ENCODE measurements at places on chromosomes 1 and 21.

DNA sequence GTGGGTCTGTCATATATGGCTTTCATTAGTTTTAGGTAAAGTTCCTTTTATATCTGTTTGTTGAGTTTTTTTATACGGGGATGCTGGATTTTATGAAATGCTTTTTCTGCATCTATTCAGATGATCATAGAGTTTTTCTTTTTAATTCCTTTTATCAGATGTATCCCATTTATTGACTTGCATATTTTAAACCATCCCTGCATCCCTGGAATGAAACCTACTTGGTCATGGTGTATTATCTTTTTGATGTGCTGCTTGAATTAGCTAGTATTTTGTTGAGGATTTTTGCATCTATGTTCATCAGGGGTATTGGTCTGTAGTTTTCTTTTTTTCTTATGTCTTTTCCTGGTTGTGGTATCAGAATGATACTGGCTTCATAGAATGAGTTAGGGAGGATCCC is 118.0 kb downstream of the NME7 start:
- DNase-seq = no peak

DNA sequence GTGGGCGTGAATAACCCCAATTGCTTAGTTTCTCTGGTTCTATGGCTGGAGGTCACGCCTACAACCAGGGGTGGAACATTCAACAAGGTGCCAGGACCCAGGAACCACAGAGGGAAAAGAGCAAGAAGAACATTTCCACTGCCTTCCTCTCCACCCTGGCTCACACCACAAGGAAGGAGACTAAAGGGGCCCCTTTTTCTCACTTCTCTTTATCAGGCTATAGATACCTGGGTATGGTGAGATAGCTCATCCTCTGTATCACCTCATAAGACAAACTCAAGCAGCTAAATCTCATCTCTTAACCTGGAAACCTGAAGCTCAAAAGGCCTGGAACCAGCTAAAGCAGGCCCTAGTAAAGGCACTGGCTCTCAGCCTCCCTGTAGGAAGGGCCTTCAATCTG is 438.8 kb upstream of the OLFM3 start:
- no peak for DNase-seq

DNA sequence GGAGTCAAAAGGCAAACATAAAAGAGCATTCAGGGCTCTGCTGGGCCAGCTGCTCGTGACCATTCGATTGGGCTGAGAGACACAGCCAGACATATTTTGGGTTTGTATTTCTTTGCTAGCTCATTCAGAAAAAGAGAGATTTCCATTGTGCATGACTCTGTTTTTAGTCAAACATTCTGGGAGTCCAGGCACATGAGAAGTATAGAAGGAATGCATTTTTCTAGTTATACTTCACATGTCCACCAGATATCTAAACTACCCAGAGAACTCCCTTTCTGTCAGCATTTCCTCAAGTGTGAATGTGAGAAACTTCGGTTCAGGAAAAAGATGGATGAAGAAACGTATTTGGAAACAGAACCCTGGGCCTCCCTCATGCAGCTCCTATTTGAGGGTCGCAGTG is 6.3 kb upstream of the KCNE1 start:
- DNase-seq = no peak

DNA sequence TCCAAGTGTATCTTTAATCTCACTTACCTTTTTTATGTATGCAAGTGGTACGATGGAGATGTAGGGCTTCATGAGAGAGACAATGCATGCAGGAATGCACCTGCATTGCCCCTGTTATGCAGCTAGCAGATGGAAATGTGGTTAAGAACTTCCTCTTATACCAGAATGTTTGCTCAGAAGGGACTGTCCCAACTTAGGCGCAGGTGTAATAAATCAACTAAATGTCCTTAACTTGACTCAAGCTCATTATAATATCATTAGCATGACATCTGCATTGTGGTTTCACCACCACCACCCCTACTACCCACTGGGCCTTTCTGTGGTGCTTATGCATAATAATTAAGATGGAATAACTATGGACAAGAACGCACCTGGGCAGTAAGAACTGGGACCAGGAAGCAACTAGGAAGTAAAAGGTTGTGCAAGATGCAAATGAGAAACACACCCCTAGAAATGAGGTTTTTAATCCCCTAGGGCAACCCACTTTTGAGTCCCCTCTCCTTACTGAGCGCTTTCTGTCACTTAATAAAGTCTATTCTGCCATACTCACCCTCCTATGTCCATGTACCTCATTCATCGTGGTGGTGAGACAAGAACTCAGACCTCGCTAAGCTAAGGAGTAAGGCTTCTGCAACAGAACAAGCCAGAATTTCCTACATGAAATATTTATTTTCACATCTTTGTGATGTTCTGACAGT is 1103.3 kb upstream of the B3GALT2 start:
- DNase-seq = no peak

GRCh38 chr1:114367810-114368209 is 143.2 kb downstream of the TRIM33 start:
- DNase-seq = no peak

- DNase-seq = no peak
These were observed 5.8 kb downstream of the VWA1 start for GRCh38 chr1:1441002-1441888.

DNA sequence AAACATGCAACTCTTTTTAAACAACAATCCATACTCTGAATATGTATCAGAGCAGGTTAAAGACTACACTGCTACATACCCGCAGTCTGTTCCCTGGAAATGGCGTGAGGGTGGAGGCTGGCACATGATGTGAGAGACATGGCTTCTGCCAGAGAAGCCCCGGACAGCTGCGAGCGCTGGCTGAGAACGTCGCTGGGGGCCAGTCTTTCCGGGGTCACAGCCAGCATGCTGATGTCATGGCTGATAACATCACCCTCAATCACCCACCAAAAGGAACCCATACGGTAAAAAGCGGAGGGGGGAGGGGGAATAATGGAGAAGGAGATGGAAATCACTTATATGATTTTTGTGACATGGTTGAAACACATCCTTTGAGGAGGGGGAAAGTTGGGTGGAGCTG is 29.1 kb downstream of the C1orf198 start:
- DNase-seq = no peak

- no peak for DNase-seq
These were observed 17.1 kb upstream of the ACBD3 start for GRCh38 chr1:226203655-226204054.

GRCh38 chr21:37223804-37224345 is 43.3 kb downstream of the VPS26C start:
- no peak for DNase-seq
